Glutamatergic neuron (in vitro differentiated cells): ENCODE measurements at places on chromosomes 6 and 20.
A peak's percentile ranks its signal among the peaks of the same experiment; 100 is the strongest.

- H3K27me3 ChIP-seq: peaks cover 13% of the 10 kb centered on the region
- peak; percentile 44 for DNase-seq
- peak overlapping the region; percentile 94 for H3K4me3 ChIP-seq
Measured at GRCh38 chr6:156686301-156686994, 90.7 kb upstream of the ARID1B start.

- no peak overlapping the region for H3K27ac ChIP-seq
- H3K36me3 ChIP-seq: no peaks in the 10 kb centered on the region
- no peak for DNase-seq
- no peaks in the 10 kb centered on the region for H3K4me1 ChIP-seq
- H3K4me3 ChIP-seq: no peak overlapping the region
Measured at GRCh38 chr6:83365931-83366330, 64.9 kb downstream of the ME1 start.

GRCh38 chr6:13024616-13025015 is 303.7 kb downstream of the TBC1D7 start:
- peaks cover 17% of the 10 kb centered on the region for H3K4me1 ChIP-seq
- H3K27ac ChIP-seq: no peak overlapping the region
- no peak overlapping the region for H3K4me3 ChIP-seq
- no peaks in the 10 kb centered on the region for H3K36me3 ChIP-seq

DNA sequence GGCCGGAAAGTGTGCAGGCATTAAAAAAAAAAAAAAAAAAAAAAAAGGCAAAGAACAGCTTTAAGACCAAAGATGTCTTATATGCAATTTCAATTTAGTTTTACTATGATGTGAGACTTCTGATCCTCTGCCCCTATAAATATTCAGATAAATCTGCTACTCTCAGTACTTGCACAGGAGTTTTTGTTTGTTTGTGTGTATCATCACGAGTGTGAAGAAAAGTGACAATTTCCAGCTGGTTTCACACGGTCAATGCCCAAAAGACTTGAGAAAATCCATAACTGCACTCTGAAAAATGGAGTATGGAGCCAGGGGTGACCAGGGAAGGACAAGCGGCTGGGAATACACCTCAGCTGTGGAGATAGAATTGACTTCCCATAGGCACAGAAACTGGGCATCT is 757.7 kb downstream of the C6orf118 start:
- H3K27me3 ChIP-seq: no peaks in the 10 kb centered on the region
- no peak overlapping the region for H3K27ac ChIP-seq
- no peak overlapping the region for H3K4me3 ChIP-seq
- H3K4me1 ChIP-seq: no peaks in the 10 kb centered on the region
- no peak for DNase-seq

DNA sequence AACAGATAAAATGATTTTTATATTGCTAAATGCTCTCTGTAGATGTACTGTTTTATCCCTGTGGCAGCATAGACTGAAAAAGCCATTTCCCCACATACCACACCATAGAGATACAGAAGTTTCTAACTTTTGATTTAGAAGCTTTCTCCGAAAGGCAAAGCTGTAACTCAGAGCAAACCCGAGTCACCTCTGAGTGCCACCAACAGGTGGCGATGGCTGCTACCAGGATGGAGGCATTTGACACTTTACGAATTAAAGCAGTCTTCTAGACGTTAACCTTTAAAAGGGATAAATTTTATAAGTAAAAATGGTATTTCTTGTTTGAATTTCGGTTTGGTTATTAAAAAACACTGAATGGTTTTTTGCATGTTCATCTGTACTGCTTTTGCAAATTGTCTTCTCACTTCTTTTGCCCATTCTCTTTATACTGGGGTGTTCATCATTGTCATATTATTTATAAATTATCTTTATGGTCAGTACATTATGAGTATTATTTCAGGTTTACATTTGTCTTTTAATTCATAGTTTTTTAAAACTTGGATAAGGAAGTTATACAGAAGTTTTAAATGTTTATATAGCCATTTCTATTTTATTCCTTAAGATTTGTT is 201.0 kb upstream of the CEP162 start:
- H3K4me1 ChIP-seq: peaks cover 23% of the 10 kb centered on the region
- no peaks in the 10 kb centered on the region for H3K36me3 ChIP-seq
- H3K27me3 ChIP-seq: no peaks in the 10 kb centered on the region
- DNase-seq: peak; percentile 63
